ENCODE measurements at places on chromosomes 7 and 10.
A peak's percentile ranks its signal among the peaks of the same experiment; 100 is the strongest.

GRCh38 chr7:100968031-100968430 lies 1.3 kb upstream of the MUC12 start:
- no peak for DNase-seq

- DNase-seq = no peak
Measured at GRCh38 chr10:108975459-108976058, 947.8 kb downstream of the XPNPEP1 start.

DNA sequence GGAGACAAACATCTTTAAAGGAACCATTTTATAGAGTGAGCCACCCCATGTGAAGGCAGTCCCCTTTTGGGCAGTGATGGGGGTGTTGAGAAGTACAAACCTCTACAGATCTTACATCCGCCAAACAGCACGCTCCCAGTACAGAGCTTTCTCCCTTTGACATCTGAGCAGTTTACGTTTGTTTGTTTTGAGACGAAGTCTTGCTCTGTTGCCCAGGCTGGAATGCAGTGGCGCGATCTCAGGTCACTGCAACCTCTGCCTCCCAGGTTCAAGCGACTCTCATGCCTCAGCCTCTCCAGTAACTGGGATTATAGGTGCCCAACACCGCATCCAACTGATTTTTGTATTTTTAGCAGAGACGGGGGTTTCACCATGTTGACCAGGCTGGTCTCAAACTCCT lies 128.9 kb downstream of the CCDC3 start:
- DNase-seq = no peak

DNA sequence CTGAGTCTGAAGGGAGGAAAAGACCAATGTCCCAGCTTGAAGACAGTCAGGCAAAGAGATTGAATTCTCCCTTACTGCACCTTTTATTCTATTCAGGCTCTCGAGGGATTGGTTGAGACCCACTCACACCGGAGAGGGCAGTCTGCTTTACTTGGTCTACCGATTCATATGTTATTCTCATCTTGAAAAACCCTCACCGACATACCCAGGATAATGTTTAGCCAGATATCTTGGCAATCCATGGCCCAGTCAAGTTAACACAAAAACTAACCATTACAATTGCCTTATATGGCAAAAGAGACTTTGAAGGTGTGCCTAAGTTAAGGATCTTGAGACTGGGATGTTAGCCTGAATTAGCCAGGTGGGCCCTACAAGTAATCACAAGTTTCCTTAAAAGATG lies 53.8 kb upstream of the BET1 start:
- no peak for DNase-seq

GRCh38 chr10:132353456-132354355 lies 21.7 kb downstream of the LRRC27 start:
- no peak for DNase-seq

DNA sequence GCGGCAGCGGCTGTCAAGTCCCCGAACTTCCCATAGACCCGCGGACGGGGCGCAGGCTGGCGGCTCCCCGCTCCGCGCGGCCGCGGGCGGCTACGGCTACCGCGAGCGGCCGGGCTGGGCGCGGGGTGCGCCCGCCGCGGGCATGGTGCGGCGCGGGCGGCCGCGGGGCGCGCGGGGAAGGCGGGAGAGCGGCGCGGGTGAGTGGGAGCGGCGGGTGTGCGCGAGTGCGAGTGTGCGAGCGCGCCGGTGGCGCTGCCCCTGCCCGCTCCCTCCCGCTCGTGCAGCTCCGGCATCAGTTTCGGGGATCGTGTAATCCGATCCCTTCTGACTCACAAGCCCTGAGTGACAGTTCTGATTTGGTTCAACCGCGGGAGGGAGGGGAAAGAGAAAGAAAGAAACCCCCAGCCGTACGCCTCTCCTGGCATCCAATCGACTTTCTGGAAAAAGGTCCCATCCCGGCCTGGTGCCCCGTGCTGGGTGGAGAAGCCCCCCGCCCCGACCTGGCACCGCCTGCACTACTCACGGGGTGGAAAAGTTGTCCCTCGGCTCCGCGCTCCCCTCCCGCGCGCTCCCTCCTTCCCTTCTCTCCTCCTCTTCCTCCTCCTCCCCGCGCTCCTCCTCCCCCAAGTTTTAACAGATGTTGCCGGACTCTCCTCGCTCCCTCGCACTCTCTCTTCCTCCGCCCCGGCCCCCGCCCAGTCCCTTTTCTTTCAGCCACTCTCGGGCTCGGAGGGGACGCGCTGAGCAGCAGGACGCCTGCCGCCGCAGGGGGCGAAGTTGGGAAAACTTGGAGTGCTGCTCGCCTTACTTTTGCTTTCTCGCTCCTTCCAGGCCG lies at the start of gene GLI3:
Gene GLI3, minus strand, starts transcription at position 234 of the 835 bp plus-strand sequence. CDS start 13,956 bp downstream, outside the sequence.
- peak; percentile 66 for DNase-seq

- DNase-seq = no peak
Measured at GRCh38 chr7:103076764-103077163, 1.8 kb downstream of the ARMC10 start.

GRCh38 chr7:42023262-42023661 lies 213.7 kb downstream of the GLI3 start:
- no peak for DNase-seq

DNA sequence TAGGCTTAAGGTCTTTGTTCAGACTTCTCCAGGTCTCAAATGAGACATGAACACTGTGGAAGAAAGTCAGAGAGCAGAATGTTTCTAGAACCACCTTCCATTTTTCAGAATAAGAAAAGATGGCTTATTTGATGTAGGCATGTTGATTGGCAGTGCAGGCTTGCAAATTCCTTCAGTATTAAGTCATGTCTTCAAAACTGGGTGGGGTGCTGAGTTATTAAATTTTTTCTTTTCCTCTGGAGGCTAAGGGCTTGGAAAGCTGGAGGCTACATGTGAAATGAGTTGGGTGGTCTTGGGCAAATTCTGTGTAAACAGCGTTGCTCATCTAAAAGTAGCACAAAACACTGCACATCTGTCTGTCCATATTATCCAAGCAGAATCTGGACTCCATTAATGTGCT lies 62.8 kb downstream of the PRTFDC1 start:
- no peak for DNase-seq

DNA sequence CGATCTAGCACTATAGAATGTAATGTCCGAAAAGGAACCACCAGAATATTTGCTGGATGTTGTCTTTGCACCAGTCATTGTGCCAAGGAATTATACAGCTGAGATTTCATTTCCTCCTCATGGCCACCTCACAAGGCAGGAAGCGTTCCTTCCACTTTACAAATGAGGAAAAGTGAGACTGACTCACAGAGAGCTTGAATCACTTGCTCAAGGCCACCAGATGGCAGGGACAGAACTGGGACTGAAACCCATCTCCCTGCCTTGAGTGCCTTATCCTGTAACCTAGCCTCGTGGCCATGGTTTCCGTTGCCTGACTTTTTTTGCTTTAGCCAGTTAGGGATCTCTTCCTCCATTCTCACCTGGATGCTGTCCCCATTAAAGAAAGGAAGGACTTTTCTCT lies 44.7 kb upstream of the PDZD8 start:
- no peak for DNase-seq

DNA sequence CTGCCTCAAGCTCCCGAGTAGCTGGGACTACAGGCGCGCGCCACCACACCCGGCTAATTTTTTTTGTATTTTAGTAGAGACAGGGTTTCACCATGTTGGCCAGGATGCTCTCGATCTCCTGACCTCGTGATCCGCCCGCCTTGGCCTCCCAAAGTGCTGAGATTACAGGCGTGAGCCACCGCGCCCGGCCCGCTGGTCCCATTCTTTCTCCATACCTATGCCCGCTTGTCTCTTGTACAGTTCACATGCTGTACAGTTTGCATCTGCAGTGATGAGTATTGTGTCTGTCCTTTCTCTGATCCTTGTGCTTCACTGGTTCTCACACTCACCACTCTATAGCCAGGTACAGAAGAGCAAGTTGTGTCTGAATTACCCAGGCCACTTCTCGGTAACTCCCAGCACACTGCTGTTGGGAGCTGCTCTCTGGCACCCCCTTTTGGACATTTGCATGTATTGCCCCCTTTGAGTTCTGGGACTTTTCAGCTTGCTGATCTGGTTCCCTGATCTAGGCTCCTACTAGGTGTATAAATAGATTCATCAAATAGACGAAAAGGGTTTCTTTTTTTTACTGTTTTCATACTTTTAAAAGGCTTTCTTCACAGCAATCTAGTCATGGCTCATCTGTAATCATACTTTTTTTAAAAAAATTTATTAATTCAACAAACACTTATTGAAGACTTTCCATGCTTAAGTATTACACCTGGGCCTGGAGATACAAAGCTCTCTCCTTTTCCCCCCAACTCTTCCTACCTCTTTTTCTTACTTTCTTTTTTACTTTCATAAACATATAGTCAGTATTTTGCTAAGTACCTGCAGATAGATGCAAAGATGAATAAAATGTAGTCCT lies 53.5 kb downstream of the AOAH start:
- no peak for DNase-seq

GRCh38 chr7:71970725-71971124 lies 441.4 kb downstream of the CALN1 start:
- DNase-seq = no peak

- DNase-seq = no peak
Measured at GRCh38 chr7:64101943-64102655, 56.9 kb downstream of the ZNF727 start.

GRCh38 chr7:27031289-27032172 lies 64.3 kb downstream of the HOXA1 start:
- no peak for DNase-seq

DNA sequence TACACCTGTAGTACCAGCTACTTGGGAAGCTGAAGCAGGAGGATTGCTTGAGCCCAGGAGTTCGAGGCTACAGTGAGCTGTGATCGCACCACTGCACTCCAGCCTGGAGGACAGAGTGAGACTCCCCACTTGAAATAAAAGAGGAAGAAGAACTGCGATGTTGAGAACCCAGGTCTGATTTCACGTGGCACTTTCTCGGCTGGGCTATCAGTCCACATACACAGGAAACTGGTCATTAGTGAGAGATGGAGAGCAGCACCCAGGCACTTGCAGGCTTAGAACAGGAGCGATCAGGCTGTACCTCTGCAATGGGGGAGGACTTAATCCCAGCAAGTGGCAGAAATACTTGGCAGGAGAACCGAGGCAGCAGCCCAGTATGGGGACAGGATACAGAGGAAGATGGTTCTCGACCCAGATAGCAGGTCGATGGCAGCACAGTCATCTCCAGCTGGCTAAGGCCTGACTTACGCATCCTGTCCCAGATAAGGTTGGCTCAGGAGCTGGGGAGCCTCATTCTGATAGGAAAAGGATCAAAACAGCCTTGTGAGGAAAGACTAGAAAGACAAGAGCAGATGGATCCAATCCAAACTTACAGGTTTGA lies 487.7 kb upstream of the AUTS2 start:
- no peak for DNase-seq

GRCh38 chr7:33410266-33410665 lies 280.9 kb downstream of the BBS9 start:
- no peak for DNase-seq

DNA sequence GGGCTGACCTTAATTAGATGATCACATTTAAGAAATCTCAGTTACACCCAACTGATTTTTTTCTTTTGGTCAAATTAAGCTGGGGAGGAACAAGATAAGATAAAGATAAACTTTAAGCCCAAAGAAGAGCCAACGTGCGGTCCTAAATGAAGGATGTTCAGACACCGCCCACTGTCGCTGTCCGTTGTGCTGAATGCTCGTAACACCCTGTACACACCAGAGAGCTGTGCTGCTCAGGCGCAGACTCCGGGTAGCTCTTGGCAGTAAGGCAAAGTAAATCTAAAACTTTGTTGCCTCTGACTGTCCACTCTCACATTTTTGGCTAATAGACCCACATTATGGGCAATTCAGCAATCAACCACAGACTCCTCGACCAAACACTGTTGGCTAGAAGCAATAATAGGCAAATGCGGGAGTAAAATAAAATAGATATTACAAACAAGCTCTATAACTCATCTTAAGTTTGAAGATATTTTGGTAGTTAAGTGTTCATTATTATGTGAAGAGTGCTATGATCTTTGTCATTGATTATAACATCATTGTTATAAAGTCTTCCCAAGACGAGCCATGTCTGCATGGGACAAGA lies 57.1 kb downstream of the PLPP4 start:
- no peak for DNase-seq

DNA sequence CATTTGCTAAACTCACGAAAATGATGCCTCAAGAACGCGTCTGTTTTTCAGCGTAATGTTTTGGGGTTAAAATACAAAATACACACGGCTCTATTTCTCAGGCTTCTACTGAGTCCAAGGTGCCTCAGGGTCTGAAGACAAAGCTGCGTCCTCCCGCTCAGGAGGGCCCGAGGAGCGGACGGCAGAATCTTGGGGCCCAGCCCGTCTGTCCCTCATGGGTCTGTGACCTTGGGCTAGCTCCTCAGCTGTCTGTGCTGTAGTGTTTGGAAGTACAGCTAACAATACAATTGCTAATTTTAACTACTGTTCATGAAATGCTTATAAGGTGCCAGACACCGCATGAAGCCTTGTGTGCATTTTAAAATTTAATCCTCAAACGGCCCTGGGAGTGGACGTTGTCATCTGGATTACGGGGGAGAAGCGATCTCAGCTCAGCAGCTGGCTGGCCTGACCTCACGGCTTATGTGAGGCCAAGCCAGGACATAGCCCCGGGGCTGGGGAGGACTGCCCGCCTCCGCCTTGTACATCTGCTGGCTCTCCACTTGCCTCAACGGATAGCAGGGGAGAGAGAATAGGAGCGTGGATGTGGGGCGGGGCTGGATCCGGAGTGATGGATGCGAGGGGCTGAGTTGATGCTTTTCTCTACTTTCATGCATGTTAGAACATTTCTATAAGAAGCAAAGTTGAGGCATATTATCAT lies 357.4 kb downstream of the GLRX3 start:
- DNase-seq = no peak

GRCh38 chr7:129008645-129009414 lies 46.1 kb downstream of the TNPO3 start:
- no peak for DNase-seq

DNA sequence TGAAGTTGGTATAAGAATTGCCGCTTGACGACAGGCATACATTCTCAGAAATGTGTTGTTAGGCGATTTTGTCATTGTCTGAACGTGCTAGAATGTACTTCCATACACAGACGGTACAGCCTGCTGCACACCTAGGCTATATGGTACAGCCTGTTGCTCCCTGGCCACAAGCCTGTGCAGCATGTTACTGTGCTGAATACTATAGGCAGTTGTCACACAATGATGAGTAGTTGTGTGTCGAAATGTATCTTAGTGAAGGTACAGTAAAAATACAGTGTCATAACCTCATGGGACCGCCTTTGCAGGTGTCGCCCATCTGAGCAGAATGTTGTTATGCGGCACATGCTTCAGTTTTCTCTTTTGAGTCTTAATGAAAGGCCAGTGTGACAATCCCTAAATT lies 66.5 kb downstream of the SHH start:
- no peak for DNase-seq

GRCh38 chr10:74518061-74518460 lies 308.3 kb upstream of the KAT6B start:
- peak; percentile 70 for DNase-seq
